ENCODE measurements at places on chromosomes 3 and 15.

DNA sequence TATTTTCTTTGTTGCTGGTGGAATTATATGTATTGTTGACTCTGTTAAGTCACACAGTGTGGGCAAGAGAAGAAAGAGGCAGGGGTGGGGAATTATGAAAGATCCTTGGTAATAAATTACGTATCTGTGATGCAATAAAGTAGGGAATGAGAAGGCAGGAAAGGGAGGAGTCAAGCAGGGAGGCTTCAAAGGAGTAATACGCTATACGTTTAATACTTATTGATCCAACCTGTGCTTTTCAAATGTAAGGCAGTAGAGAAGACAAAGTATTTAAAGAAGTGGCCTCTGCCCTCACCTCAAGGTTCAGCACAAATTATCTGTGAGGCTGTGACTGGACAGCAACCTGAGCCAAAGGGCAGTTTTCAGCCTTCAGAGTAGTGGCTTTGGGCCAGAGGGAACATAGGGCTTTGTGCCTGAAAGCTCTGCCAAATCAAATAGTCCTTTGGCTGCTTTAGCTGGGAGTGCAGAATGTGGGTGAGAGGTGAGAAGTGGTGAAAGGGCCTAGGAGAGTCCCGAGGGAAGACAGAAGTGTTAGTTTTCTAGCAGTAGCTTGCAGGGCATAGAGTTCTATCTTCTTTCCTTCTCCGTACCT, 1.2 kb upstream of the PLIN1 start:
- H3K36me3 ChIP-seq: peaks cover under 1% of the 10 kb centered on the region
- DNase-seq: no peak
- H3K27ac ChIP-seq: no peak overlapping the region

DNA sequence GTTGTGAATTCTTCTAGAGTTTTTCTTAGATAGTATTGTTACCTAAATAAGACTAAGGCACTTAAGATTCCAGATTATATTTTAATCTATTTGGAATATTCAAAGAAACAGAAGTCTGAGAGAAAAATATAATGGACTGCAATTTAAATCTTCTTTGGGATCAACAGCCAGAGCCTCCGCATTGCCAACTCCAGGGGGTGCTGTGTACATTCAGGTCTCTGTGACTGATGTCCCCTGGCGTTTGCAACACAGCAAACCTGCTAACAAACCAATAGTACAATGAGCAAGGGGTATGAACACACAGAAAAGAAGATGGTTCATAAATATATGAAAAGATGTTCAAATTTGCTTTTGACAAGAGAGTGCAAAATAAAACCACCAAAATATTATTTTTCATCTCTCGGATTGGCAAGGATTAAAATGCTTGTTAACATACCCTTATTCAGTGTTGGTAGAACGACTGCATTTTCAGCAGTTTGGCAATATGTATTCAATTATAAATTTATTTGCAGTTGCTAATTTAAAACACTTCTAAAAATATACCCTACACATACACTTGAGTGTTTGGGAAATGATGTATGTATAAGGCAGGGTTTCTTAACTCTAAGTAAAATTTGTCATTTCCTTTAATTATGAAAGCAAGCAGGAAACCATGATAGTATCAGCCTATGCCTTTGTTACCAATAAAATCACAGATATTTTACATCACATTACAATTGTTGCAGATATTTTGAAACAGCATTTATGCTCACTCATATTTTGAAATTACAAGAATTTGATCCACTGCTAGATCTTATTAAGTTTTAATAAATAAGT, 16.1 kb upstream of the TM4SF1 start:
- no peak overlapping the region for H3K4me3 ChIP-seq
- DNase-seq: peak; percentile 37
- H3K36me3 ChIP-seq: no peaks in the 10 kb centered on the region
- no peaks in the 10 kb centered on the region for H3K4me1 ChIP-seq

DNA sequence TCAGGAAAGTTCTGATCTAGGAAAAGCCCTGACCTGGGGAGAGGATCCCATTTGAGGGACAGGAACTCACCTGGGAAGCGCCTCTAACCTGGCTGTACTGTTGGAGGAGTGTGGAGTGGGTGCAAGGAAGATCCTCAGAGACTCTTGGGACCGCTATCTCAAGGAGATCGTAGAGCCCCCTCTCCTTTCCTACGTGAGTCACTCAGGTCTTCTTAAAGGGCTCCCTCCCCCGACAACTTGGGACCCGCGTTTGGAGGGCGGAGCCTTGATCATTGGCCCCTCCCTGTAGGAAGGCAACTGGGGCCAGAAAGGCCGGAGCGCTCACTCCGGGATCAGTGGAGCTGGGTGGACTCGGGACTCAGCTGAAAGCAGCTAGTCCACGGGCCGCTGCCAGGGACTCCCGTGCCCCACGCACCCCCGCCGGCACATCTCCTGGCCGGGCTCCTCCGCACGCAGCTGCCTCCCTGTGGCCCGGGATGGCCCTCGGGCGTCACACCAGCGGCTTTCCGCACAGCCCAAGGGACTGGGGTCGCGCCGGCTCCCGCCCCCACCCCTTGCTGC, 520 bp downstream of the SLC26A6 start:
- H3K4me1 ChIP-seq: peaks cover 21% of the 10 kb centered on the region
- peaks cover 5% of the 10 kb centered on the region for H3K36me3 ChIP-seq
- H3K27ac ChIP-seq: no peak overlapping the region
- peak; percentile 68 for DNase-seq
- H3K27me3 ChIP-seq: no peaks in the 10 kb centered on the region
- peak overlapping the region; percentile 84 for H3K4me3 ChIP-seq

DNA sequence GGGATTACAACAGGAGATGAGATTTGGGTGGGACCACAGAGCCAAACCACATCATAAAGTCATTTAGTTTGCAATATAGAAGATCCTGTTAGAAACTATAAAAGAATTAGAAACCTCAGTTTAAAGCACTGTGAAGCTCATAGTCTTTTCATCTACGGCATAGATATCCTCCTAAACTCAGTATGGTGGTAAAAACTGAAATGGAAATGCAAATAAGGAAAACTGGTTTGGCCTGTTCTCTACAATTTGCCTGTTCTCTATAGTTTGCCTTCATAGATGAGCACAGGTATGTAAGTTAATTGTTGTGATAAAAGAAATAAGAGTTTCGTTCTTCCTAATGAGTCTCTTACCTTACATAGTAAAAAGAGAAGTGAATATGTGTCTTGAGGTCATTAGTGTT, 331.6 kb upstream of the ARL6 start:
- H3K4me3 ChIP-seq: no peak overlapping the region
- H3K27me3 ChIP-seq: no peaks in the 10 kb centered on the region
- DNase-seq: no peak
- H3K4me1 ChIP-seq: no peaks in the 10 kb centered on the region

DNA sequence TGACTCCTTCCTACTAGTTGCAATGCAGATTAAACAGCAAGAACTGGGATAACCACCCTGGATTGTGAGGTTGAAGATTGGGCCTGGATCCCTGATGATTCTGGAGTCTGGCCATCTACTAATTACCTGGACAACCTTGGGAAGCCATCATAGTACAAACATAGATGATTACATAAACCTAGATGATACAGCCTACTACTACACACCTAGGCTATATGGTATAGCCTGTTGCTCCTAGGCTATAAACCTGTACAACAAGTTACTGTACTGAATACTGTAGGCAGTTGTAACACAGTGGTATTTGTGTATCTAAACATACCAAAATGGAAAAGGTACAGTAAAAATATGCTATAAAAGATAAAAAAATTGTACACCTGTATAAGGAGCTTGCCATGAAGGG, 48.0 kb downstream of the NSUN3 start:
- no peak overlapping the region for H3K4me3 ChIP-seq
- no peak overlapping the region for H3K27ac ChIP-seq
- H3K36me3 ChIP-seq: peaks cover 27% of the 10 kb centered on the region
- no peak for DNase-seq
